ENCODE measurements at places on chromosomes 5 and 9. TPM values are rescaled to one million over a fixed set of nuclear protein-coding genes. Genes with fewer than 3 reads are reported as not detected.

GRCh38 chr5:39801306-39801705, 376.5 kb upstream of the DAB2 start:
- no peak for DNase-seq

DNA sequence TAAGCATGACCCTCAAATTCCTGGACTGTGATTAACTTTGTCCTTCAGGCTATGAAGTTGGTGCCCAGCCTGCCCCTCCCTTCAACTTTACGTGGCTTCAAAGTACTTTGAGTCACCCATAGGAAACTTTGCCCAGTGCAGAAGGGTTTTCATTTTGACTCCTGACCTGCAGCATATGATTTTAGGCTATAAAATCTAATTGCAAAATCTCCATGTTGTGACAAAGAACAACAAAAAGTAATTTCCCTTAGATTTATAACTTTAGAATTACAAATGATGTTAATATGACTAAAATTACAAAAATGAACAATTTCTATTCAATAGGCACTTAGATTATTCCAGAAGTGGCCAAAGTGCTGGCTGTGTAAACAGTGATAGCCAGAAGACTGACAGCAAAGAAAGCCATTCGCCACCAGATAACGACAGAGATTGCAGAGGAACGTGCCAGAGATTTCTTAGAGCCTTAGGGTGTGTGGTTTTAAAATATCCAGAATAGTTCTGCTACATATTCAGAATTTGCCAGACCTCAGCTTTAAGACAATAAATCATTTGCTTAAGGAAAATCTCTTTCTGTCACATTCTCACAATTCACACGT, 197.4 kb downstream of the SEMA5A start:
- DNase-seq, result peak; percentile 80

DNA sequence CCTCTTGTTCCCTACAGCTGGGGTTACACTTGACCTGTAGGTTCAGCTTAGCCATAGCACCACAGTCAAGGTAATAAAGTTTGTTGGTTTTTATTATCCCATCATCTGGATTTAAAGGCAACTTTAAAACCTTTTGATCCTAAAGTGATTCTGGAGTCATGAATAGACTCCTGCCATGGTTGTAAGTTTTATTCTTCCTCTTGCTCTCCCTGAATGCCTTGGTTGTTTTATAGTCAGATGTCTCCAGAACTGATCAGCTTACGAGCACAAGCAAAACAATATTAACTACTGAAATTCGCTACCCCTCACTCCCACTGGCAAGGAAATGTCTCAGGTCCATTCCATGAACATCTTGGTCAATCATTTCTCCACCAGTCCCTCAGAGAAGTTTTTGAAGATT, 1328.6 kb downstream of the PTPRD start:
- no peak for DNase-seq

GRCh38 chr5:82784521-82784920, 292.7 kb downstream of the TMEM167A start:
- DNase-seq, result no peak

- DNase-seq, result no peak
These were observed 4.7 kb downstream of the APC start for GRCh38 chr5:112742424-112742823.

DNA sequence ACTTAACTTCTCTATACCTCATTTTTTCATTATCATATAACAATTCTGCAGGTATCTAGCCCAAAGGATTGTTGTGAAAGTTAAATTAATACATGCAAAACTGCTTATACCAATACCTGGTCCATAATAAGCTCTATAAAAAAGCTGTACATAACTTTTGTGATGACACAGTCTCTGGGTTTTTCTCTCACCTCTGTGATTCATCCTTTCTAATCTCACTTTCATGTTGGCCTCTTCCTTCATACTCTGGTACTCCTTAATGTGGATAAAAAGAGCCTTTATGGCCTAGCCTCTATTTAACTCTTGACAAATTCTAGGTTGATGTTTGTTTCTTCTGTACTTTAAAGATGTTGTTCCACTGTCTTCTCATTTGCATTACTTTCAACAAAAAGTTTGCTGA, 162.9 kb upstream of the ACOT12 start:
- DNase-seq, result peak; percentile 10

Gene PAIP1
- 74.7 TPM for total RNA-seq

Gene GPR151
- total RNA-seq, result not detected

Gene CCDC183
- not detected for total RNA-seq

Gene WNT8A
- total RNA-seq, result not detected
